ENCODE measurements at places on chromosomes 5 and 9.

GRCh38 chr9:100598641-100599145 lies 20.8 kb downstream of the CAVIN4 start:
- DNase-seq = peak; percentile 94

GRCh38 chr5:151770383-151771258 lies 1.1 kb upstream of the G3BP1 start:
- DNase-seq = peak; percentile 5

DNA sequence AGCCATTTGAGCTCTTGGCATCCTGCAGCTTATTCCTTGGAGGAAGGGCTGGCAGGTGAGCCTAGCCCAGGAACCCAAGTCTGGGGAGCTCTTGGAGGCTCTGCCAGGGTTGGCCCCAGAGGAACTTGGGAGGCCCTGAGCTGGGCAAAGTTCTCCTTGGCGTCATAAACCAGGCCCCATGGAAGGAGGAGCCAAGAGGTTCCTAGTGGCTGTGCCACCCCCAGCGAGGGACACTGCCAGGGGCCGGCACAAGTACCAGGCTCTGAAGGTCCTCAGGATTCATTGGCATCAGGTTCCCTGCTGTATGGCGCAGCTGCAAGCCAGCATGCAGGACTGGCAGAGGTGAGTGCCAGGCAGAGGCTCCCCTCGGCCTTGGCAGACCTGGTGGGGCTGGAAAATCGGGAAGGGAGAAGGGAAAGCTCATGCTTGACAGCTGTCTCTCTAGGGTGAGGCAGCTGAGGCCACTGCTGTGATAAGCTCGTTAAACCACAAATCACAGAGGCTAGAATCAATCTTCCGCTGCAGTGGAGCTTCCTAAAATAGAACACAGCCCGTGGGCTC lies 54.6 kb upstream of the SYNPO start:
- no peak for DNase-seq

DNA sequence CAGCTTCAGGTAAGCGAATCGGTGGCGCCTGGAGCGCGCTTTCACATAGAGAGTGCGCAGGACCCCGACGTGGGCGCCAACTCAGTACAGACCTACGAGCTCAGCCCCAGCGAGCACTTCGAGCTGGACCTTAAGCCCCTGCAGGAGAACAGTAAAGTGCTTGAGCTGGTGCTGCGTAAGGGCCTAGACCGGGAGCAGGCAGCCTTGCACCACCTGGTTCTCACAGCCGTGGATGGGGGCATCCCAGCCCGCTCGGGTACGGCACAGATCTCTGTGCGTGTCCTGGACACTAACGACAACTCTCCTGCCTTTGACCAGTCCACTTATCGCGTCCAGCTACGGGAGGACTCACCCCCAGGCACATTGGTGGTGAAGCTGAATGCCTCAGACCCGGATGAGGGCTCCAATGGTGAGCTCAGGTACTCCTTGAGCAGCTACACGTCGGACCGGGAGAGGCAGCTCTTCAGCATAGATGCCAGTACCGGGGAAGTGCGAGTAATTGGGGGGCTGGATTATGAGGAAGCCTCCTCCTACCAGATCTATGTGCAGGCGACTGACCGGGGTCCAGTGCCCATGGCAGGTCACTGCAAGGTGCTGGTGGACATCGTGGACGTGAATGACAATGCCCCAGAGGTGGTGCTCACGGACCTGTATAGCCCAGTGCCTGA lies 1.1 kb downstream of the PCDHAC2 start:
- DNase-seq = no peak

- DNase-seq = no peak
Observed at GRCh38 chr5:140178086-140178410, 3.1 kb downstream of the CYSTM1 start.

GRCh38 chr9:136091582-136092352 lies 3.3 kb downstream of the NACC2 start:
- no peak for DNase-seq

DNA sequence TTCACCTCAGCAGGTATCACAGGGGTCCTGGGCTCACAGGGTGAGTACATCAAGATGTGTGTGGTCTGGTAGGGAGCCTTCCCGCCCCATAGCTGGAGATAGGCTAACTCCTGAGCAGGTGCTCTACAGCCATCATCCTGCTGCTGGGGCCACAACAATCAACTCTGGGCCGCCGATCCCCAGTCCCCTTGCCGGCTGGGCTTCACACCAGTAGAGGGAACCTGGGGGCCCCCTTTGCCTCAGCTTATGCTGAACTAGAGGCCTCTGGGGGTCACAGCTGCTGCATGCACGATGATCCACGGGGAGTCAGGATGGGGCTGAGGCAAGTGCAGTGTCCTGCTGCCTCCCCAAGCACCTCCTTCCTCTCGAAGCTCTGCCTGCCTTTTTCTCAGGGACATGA lies 46.5 kb downstream of the IRF1 start:
- no peak for DNase-seq

DNA sequence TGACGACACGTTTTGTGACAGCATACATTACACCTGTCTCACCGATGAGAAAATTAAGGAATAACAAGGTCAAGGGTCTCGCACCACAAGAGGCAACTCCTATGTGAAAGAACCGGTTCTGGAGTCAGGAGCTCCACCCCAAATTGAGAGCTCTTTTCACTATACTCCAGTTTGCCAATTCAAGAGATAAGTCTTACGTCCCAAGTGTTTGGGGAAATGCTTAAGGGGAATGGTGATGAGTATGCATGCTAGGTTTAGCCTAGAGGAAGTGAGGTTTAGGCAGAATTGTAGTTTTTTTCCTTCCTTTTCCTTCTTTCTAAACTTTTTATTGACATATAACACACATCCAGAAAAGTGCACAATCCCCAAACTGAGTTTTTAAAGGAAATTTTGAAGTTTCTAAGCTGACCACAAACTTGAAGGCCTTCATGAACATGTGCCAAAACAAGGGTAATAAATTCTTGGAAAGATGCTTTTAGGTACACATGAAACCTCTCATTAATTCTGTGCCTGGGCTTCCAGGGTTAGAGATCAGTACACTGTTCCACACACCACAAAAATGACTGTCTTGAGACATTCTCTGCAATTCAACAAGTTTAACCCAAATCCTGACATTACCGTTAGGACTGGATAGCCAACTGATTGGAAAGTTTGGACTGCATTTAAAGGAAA lies 127.6 kb upstream of the SLC1A3 start:
- DNase-seq = no peak

DNA sequence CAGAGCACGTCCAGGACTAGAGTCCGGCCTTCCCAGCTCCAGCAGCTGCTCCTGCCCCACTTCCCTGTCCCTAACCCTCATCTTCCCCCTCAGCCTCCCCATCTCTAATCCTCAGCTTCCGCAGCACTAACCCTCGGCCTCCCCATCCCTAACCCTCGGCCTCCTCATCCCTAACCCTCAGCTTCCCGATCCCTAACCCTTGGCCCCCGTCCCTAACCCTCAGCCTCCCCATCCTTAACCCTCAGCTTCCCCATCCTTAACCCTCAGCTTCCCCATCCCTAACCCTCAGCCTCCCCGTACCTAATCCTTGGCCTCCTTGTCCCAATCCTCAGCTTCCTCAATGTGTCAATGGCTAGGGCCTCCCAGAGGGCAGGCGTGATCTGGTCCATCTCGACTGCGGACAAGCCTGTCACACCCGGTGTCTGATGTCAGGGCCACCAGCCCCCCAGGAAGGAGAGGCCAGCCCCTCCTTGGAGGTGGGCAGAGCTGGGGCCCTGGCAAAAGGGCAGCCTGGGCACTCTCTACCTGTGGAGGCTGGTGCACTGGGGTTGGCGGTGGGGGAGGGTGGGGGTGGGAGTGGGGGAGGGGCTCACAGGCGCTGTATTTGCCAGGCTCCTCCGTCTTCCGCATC lies 1.4 kb downstream of the OBP2B start:
- DNase-seq = no peak

GRCh38 chr9:129412814-129413536 lies 207.9 kb downstream of the C9orf50 start:
- DNase-seq = no peak

- DNase-seq = no peak
Observed at GRCh38 chr5:626850-627249, 14.7 kb downstream of the CEP72 start.

DNA sequence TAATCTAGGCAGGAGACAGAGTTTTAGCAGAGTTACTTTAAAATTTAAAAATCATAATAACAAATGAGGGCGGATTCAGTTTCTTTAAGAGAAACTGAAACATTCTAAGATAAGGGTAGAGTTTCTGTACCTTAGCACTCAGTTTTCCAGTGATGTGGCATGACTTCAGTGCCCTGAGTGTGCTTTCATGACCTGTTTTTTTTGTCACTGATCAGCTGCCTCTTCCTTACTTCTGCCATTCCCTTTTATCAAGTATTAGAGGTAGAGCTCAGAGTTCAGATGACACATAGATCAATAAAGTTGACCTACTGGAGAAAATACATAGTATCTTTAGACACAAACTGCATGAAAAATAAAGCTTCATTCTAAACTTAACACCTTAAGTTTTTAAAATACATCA lies 82.3 kb downstream of the ERMP1 start:
- no peak for DNase-seq

DNA sequence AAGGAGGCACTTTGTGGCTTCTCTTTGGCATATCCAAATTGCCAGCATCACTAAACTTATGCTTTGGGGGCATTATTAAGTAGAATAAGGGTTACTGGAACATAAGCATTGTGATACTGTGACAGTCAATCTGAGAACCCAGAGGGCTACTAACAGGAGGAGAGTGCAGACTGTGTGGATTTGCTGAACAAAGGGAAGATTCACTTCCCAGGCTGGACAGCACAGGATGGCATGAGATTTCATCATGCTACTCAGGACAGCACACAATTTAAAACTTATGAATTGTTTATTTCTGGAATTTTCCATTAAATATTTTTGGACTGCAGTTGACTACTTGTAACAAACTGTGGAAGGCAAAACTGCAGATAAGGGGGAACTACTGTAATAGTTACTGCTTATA lies 212.5 kb downstream of the TMC1 start:
- no peak for DNase-seq

GRCh38 chr9:136318111-136318775 lies 9.1 kb upstream of the GPSM1 start:
- DNase-seq = no peak

- no peak for DNase-seq
Observed at GRCh38 chr5:31551878-31552277, 19.8 kb downstream of the C5orf22 start.

- DNase-seq = no peak
Observed at GRCh38 chr5:43019291-43019613, 20.9 kb downstream of the ANXA2R start.

- no peak for DNase-seq
Observed at GRCh38 chr9:129256959-129257713, 79.1 kb upstream of the IER5L start.

DNA sequence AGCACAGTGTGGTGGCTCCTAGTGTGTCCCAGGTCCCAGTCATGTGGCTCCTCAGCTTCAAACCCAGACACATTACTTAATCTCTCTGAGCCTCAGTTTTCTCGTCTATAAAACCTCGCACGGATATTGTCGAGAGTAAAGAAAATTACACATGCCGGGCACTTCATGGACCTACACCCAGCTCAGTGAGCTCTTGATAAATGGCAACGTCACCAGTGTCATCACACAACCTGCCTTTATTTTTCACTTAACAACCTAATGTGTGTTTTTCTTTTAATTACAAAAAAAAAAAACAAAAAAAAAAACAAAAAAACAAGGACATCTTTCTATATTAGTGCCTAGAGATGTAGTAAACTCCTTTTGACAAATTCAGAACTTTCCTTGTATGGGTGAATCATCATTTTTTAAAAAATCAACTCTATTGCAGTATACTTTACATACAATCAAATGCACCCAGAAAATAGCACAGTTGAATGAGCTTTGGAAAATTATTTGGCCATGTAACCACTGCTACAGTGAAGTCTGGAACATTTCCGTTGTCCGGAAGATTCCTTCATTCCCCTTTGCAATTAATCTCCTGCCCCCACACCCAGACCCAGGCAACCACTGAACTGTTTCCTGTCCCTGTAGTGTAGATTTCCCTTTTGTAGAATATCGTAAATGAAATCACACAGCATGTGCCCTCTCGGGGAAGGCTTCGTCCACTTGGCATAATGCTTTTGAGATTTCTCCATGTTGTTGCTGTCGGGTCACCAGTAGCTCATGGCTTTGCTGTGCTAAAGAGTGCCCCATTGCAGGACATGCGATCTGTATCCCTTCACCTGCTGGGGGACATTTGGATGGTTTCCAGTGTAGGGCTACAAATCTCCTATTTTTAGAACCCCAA lies 100.4 kb upstream of the LARP1 start:
- DNase-seq = no peak

DNA sequence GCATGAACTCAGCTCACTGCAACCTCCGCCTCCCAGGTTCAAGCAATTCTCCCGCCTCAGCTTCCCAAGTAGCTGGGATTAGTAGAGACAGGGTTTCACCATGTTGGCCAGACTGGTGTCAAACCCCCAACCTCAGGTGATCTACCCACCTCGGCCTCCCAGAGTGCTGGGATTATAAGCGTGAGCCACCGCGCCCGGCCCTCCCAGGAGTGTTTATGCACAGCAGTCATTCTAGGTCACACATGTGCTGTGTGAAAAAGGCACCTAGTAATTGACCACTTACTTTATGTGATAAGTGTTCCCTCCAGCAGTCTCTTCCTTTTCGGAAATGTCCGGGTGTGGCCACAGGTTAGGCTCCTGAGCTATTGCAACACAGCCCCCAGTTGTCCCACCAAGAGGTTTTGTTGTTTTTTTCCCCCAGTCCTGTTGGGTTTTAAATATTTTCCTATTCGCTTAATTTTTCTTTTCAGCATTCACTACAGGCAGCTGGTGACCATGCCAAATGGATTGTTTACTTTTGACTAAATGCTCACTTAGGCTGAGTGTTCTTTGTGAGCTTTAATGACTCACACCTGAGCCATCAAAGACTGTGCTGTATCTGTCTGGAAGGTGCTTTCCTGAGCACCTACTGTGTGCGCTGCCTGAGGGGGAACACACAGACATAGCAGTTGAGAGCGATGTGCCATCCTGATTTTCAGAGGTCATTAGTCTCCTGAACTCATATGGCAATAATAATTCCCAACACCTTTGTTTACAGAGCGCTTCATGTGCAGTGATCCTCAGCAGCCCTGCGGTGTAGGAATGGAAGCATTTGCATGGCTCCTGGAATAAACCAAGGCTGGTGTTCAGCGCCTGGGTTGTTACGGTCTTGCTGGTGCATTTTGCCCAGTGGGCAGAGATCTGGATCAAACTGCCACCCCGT lies 94.3 kb downstream of the MVB12B start:
- DNase-seq = peak; percentile 63

DNA sequence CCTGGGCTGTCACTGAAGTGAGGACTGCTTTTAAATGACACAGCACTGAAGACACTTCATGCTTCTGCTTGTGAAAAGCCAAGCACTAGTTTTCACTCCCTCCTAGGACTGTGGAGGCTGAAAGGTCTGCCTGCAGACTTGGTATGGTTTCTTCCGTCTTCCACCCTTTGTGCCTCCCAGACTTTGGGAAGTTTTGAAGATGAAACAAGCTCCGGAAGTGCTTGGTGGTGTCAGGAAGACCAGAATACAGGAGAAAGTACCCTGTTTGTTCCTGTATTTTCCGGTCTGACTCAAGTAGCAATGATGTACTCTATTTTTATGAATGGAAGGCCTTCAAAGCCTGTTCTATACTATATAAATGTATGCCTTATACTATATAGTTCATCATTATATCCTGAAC lies 222.7 kb downstream of the PDZD2 start:
- DNase-seq = no peak

All from NCI-H1105 (cell line).